Stimulated activated memory B cell treated with anti-CD40 and anti-IgM and Interleukin-4, amounts not matched to agents 10 μg/mL and 1 μg/mL and 100 μg/mL, for 72 hours (primary cell): ENCODE measurements at places on chromosomes 3 and 15.

- no peak for ATAC-seq
- no peaks in the 10 kb centered on the region for H3K36me3 ChIP-seq
- H3K4me1 ChIP-seq = no peaks in the 10 kb centered on the region
- no peak overlapping the region for H3K27ac ChIP-seq
- no peak overlapping the region for H3K4me3 ChIP-seq
These were observed 22.8 kb upstream of the NOX5 start for GRCh38 chr15:68991723-68992122.

DNA sequence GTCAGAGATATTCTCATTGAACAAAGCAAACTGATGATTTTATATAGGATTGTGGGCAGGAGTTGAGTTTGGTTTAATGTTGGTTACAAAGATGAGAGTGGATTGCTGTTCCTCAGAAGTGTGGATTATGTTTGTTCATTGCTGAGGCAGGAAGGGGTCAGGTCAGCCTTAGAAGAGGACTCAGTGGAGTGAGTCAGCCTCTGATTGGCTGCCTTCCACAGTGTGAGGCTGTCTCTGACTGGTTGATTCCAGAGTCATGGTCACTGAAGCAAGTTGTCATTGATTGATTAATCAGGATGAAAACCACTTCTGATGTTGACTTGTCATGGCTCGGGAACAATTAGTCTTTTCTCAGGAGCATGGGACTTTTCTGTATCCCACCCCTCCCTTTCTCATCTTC is 36.2 kb downstream of the KBTBD12 start:
- peaks cover 20% of the 10 kb centered on the region for H3K27me3 ChIP-seq
- H3K4me1 ChIP-seq = no peaks in the 10 kb centered on the region
- H3K4me3 ChIP-seq = no peak overlapping the region
- ATAC-seq = no peak

DNA sequence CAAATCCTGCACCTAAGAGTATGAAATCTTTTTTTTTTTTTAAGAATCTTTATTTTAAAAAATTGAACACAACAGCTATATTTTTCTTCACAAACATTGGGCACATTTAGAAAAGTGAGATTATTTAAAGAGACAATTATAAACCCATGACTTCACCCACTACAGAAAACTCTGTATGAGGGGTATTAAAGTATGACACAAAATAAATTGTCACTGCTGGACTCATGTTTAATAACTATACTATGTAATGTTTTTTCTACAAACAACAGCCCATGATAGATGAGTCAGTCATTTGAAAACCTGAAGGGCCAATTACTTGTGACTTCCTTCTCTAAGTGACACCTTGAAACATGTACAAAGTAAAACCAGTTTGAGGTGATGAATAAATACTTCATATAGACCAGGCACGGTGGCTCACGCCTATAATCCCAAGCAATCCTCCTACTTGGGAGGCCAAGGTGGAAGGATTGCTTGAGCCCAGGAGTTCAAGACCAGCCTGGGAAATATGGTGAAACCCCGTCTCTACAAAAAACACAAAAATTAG is 36.0 kb downstream of the AQR start:
- no peaks in the 10 kb centered on the region for H3K4me1 ChIP-seq
- no peak overlapping the region for H3K4me3 ChIP-seq
- H3K27ac ChIP-seq = no peak overlapping the region
- ATAC-seq = no peak
- no peaks in the 10 kb centered on the region for H3K27me3 ChIP-seq

- no peak for ATAC-seq
- H3K4me3 ChIP-seq = no peak overlapping the region
- H3K36me3 ChIP-seq = peaks cover 25% of the 10 kb centered on the region
- no peak overlapping the region for H3K27ac ChIP-seq
These were observed 46.6 kb upstream of the CTSH start for GRCh38 chr15:78991476-78991875.

DNA sequence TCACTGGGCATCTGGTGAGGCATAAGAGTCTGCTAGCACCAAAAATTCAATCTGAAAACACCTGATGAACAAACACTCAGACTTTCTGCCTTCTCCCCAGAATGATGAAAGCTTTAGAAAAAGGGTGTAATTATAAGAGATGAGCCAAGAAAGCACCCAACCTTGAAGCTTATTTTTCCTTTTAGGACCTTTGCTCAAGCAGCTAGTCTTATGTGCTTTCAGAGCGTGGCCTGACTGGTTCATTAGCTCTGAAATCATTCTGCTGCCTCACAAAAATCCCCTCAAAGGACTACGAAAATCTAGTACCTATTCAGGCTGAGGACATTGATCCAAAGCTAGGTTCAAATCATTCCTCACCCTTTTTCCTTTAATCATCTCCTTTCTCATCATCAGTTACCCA is 662.3 kb downstream of the MAGI1 start:
- H3K4me3 ChIP-seq = no peak overlapping the region
- no peaks in the 10 kb centered on the region for H3K27me3 ChIP-seq
- H3K36me3 ChIP-seq = no peaks in the 10 kb centered on the region
- no peaks in the 10 kb centered on the region for H3K4me1 ChIP-seq
- no peak for ATAC-seq
- H3K27ac ChIP-seq = no peak overlapping the region

DNA sequence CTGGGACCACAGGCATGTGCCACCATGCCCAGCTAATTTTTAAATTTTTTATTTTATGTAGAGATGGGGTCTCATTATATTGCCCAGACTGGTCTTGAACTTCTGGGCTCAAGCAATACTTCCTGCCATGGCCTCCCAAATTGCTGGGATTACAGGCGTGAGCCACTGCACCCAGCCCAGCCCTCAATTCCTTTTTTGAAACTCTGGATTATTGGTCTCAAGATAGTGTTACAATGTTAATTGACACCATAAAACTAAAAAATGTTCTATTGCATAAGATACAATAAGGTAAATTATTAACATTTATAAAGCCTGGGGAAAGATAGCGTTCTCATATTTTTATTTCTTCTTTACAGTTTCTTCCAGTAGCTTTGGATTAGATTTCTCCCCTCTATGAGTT is 3.9 kb upstream of the NFKBIZ start:
- H3K36me3 ChIP-seq = peaks cover 42% of the 10 kb centered on the region
- H3K4me3 ChIP-seq = no peak overlapping the region
- H3K27ac ChIP-seq = no peak overlapping the region
- H3K27me3 ChIP-seq = no peaks in the 10 kb centered on the region
- H3K4me1 ChIP-seq = peaks cover 43% of the 10 kb centered on the region

DNA sequence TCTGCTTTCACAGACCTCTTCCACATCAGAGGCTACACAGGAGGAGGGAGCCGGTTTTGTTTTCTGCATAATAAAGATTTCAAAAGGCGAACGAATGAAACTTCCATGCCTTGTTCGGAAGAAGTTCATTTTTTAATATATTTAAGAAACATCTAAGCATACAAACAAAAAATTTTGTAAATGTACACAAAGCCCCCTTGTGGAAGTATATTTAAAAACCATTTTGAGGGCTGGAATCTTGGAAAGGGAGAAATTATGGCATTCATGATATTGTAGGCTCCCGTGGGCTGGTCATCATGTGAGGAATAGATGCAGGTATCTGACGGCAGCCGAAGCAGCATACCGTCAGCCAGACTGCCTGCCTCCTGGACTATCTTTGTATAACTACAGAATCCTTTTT is 90.4 kb downstream of the MECOM start:
- no peak for ATAC-seq
- H3K36me3 ChIP-seq = no peaks in the 10 kb centered on the region
- H3K4me1 ChIP-seq = no peaks in the 10 kb centered on the region
- no peak overlapping the region for H3K4me3 ChIP-seq
- no peak overlapping the region for H3K27ac ChIP-seq

- ATAC-seq = no peak
- no peak overlapping the region for H3K4me3 ChIP-seq
- H3K27ac ChIP-seq = no peak overlapping the region
- H3K36me3 ChIP-seq = no peaks in the 10 kb centered on the region
These were observed 6.9 kb downstream of the INAFM2 start for GRCh38 chr15:40330368-40330836.

- H3K4me3 ChIP-seq = no peak overlapping the region
- no peaks in the 10 kb centered on the region for H3K36me3 ChIP-seq
- no peaks in the 10 kb centered on the region for H3K4me1 ChIP-seq
- ATAC-seq = no peak
- H3K27ac ChIP-seq = no peak overlapping the region
- H3K27me3 ChIP-seq = no peaks in the 10 kb centered on the region
These were observed 26.3 kb upstream of the MITF start for GRCh38 chr3:69712933-69713332.

- ATAC-seq = no peak
- no peaks in the 10 kb centered on the region for H3K27me3 ChIP-seq
- no peak overlapping the region for H3K27ac ChIP-seq
- H3K36me3 ChIP-seq = no peaks in the 10 kb centered on the region
- no peaks in the 10 kb centered on the region for H3K4me1 ChIP-seq
These were observed 408.9 kb upstream of the THBS1 start for GRCh38 chr15:39171944-39172368.

DNA sequence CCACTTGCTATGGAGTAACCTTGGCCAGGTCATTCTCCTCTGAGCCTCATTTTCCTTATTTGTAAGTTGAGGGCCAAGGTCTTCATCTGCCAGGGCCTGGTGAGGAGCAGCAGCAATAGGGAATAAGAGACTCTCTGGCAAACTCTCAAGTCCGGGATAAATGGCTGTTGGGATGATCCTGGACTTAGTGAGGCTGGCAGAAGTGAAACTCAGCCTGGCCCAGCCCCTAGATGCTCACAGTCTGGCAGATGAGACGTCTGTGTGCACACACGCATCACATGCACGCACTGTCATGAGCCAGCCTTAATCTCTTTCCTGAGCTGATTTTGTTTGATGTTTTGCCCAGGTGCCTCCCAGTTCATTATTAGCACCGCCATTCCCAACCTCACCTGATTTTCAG is 26.8 kb downstream of the SLC6A6 start:
- peaks cover under 1% of the 10 kb centered on the region for H3K36me3 ChIP-seq
- H3K27me3 ChIP-seq = no peaks in the 10 kb centered on the region
- no peak for ATAC-seq
- H3K4me1 ChIP-seq = peaks cover 99% of the 10 kb centered on the region
